ENCODE measurements at places on chromosomes 16 and 17. TPM values are rescaled to one million over a fixed set of nuclear protein-coding genes. Genes with fewer than 3 reads are reported as not detected.

MRPL28 gene
- 70.4 TPM for polyA plus RNA-seq

KRTAP16-1 gene
- not detected for polyA plus RNA-seq

YPEL3 gene
- 70.2 TPM for polyA plus RNA-seq

HOXB2 gene
- 24.3 TPM for polyA plus RNA-seq

KRT222 gene
- 0.98 TPM for polyA plus RNA-seq

DERL2 gene
- polyA plus RNA-seq: 51.7 TPM

TVP23A gene
- 0.49 TPM for polyA plus RNA-seq

CD300LB gene
- polyA plus RNA-seq: 0.08 TPM

PRSS36 gene
- 3.4 TPM for polyA plus RNA-seq

OR1F1 gene
- polyA plus RNA-seq: not detected

RIPOR1 gene
- 61.1 TPM for polyA plus RNA-seq

SCIMP gene
- polyA plus RNA-seq: not detected

WNT3 gene
- 0.71 TPM for polyA plus RNA-seq

CDRT15 gene
- polyA plus RNA-seq: not detected

RAMP2 gene
- 12.9 TPM for polyA plus RNA-seq

C16orf86 gene
- polyA plus RNA-seq: 6.5 TPM

SOCS1 gene
- polyA plus RNA-seq: 9.8 TPM

CCDC200 gene
- polyA plus RNA-seq: 2.5 TPM

GJC1 gene
- 6.2 TPM for polyA plus RNA-seq

HSD17B1 gene
- polyA plus RNA-seq: 5.5 TPM

ITGAL gene
- polyA plus RNA-seq: 1.2 TPM

ABR gene
- 14.7 TPM for polyA plus RNA-seq

KRT39 gene
- 0.06 TPM for polyA plus RNA-seq

PRR35 gene
- polyA plus RNA-seq: 0.20 TPM

RBFOX1 gene
- not detected for polyA plus RNA-seq

PCYT2 gene
- 76.4 TPM for polyA plus RNA-seq

ARHGAP44 gene
- 2.2 TPM for polyA plus RNA-seq

UNC13D gene
- polyA plus RNA-seq: 6.3 TPM

SPATA22 gene
- 0.27 TPM for polyA plus RNA-seq

XAF1 gene
- 21.0 TPM for polyA plus RNA-seq

GNGT2 gene
- polyA plus RNA-seq: 1.8 TPM

All from adipose tissue (tissue), 3 donors.